T-cell (primary cell): ENCODE measurements at places on chromosomes 16 and 17. TPM values are rescaled to one million over a fixed set of nuclear protein-coding genes. Genes with fewer than 3 reads are reported as not detected.

DNA sequence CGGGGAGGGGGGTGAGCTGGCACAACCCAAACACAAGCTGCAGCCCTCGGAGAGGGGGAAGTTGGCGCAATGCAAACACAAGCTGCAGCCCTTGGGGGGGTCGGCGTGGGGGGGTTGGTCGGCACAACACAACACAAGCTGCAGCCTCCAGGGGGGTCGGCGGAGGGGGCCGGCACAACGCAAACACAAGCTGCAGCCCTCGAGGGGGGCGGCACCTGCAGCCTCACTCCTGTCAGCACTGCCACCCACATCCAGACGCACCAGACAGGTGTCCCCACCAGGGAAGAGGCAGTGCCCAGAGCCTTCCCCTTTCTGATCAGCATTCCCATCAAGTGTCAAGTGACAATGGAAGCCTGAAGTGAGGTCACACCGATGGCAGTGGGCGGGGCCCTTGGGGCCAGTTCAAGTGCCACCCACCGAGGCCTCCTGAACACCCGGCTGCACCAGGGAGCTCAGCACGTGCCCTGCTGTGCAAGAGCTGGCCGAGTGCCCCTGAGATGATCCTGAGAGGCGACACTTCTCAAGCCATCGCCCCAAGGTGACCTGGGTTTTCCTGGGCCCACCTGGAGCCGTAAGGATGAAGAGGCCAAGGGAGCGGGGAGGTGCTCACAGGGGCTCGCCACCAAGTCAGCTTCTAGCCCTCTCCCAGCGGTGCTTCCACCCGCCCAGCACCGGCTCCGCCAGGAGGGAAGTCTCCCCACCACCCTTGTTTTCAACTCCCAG, 59.3 kb downstream of the KLHDC4 start:
- H3K27me3 ChIP-seq = no peaks in the 10 kb centered on the region
- no peak for DNase-seq
- no peak overlapping the region for H3K4me3 ChIP-seq
- no peak overlapping the region for H3K27ac ChIP-seq
- peaks cover 27% of the 10 kb centered on the region for H3K4me1 ChIP-seq

DNA sequence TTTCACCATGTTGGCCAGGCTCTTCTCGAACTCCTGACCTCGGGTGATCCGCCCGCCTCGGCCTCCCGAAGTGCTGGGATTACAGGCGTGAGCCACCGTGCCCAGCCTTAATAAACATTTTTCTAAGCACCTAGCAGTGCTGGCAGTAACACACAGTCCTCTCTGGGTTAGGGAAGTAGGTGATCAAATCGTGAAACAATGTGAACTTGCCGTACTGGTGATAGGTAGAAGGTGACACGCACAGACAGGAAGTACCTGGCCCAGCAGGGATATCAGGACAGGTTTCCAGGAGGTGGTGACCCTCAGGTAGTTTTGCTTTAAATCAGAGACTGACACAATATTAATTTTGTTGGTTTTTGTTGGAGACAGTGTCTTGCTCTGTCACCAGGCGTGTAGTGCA, 4.5 kb downstream of the PLD2 start:
- peaks cover 4% of the 10 kb centered on the region for H3K36me3 ChIP-seq
- no peak for DNase-seq
- no peak overlapping the region for H3K4me3 ChIP-seq
- H3K4me1 ChIP-seq = peaks cover under 1% of the 10 kb centered on the region

- peaks cover 18% of the 10 kb centered on the region for H3K36me3 ChIP-seq
- no peak for DNase-seq
- peak overlapping the region; percentile 49 for H3K4me3 ChIP-seq
These were observed 1.0 kb upstream of the FBRS start for GRCh38 chr16:30656974-30657865.

DNA sequence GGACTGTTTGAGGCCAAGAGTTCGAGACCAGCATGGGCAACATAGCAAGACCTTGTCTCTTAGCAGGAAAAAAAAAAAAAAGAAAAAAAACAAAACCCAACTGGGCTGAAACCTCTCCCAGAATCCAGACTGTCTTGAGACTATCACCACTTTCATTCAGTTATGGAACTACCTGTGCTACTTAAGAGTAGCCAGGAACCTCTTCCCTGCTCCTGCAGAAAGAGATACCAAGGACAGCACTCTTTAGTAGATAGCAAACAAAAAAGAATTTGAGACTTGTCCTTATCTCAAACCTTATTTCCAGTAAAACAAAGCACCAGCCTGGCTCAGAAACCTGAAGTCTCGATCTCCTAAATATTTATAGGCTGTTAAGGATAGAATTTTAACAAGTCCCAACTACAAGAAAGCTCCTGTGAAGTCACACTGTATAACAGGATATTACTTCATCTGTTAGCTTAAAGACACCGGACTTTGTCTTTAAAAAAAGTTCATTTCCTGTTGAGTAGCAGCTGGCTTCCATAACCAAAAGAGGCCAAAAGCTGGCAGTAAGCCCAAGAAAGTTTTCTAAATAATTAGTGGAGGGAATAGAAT, 5.1 kb downstream of the CDR2 start:
- peaks cover 39% of the 10 kb centered on the region for H3K4me1 ChIP-seq
- H3K27ac ChIP-seq = peak overlapping the region; percentile 42
- no peaks in the 10 kb centered on the region for H3K27me3 ChIP-seq
- no peak for DNase-seq
- no peak overlapping the region for H3K4me3 ChIP-seq
- peaks cover 11% of the 10 kb centered on the region for H3K36me3 ChIP-seq

DNA sequence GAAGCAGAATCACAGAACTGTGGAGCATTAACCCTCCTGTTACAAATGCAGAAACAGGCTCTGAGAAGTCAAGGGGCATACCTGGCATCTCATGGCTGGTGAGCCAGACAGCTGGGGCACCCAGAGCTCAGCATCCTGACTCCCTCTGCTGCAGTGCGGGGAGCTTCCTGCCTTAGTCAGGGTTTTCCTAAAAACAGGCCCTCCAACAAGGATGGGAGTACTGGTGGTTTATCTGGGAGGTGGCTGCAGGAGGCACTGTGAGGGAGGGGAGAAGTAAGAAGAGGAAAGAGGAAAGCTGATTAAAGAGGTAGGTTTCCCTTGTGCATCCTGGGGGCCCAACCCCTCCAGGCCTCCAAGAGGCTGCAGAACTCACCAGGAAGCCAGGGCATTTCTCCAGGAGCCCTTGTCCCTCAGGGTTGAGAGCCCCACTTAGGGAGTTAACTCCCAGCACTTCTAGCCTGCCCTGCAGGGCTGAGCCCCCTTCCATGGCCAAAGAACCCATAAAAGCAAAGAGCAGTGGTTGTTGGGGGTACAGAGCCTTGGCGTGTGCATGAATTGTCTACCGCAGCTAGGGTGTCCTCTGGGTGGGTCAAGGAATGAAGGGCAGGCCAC, 261.5 kb upstream of the RPL38 start:
- no peak overlapping the region for H3K4me3 ChIP-seq
- no peaks in the 10 kb centered on the region for H3K36me3 ChIP-seq
- H3K27ac ChIP-seq = no peak overlapping the region
- H3K4me1 ChIP-seq = no peaks in the 10 kb centered on the region

DNA sequence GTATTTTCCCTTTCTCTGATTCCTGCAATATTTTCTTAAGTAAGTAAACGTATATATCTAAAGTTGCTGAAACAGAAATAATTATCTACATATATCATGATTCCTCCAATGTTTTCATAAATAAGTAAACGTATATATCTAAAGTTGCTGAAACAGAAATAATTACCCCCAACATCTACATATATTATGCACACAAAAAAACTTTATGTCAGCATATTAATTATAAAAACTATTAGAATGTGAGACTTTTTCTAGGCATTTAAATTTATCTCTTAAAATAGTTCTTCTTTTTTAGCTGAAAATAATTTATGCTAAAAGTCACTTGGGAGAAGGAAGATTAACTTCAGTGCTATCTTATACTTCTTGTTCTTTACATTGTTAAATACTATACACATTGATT, 88.5 kb downstream of the WNT3 start:
- no peak for DNase-seq
- H3K27ac ChIP-seq = no peak overlapping the region
- no peak overlapping the region for H3K4me3 ChIP-seq
- H3K4me1 ChIP-seq = no peaks in the 10 kb centered on the region

GRCh38 chr16:54493594-54493993, 207.0 kb upstream of the IRX3 start:
- H3K4me3 ChIP-seq = no peak overlapping the region
- H3K27ac ChIP-seq = no peak overlapping the region
- H3K27me3 ChIP-seq = no peaks in the 10 kb centered on the region
- no peaks in the 10 kb centered on the region for H3K4me1 ChIP-seq
- DNase-seq = no peak

- no peak overlapping the region for H3K4me3 ChIP-seq
- no peaks in the 10 kb centered on the region for H3K36me3 ChIP-seq
- no peak overlapping the region for H3K27ac ChIP-seq
- H3K27me3 ChIP-seq = no peaks in the 10 kb centered on the region
- H3K4me1 ChIP-seq = no peaks in the 10 kb centered on the region
These were observed 274.0 kb downstream of the PARN start for GRCh38 chr16:14356064-14356463.

Gene HSBP1
- 30.0 TPM for total RNA-seq

Gene OR4D1
- total RNA-seq = 2.2 TPM
